CD4-positive, alpha-beta T cell (primary cell): ENCODE measurements at places on chromosomes 12 and 14.

DNA sequence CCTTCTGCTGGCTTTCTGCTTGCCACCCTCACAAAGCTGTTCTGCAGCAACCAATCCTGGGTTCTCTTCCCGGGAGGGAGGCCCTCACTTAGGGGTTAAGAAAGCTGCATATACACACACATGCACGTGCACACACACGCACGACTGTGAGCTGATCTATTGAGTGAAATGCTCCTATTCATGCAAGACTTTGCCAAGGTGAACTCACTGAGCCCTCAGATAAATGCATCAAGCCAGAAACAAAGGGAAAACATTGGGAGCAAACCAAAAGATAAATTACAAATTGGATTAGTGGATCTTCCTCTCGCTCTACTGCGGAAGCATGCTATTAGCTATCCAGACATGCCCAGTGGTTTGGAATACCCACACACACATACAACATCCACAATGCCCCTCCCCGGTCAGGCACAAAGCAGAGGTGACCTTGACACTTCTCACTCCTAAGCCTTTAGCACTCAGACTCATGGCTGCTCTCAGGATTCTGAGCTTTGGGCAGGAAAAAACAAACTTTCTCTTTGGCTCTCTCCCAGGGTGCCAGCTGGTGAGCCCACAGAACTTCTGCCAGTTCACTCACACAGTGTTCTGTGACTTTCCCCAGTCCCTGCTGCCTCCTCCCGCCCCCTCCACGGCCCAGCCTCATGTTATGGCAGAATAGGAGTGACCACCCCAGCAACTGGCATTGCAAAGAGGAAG, 320.0 kb downstream of the DPF3 start:
- no peak for DNase-seq

- DNase-seq, result no peak
These were observed 8.4 kb downstream of the NIN start for GRCh38 chr14:50822501-50823042.

DNA sequence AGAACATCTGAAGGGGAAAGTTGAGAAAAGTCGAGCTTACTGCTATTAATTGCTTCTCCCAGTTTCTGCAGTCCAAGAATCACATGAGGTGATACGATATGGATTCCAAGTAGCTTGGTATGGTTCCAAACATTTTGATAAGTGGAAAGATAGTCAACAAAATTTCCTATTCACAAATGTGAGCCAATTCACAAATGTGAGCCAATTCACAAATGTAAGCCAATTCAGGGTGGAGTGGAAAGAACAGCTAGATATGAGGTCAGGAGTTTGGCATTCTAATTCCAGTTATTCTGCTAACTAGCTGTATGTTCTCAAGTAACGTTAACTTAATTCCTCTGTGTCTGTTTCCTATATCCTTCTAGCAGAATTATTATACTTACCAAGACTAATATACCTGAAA, 37.6 kb upstream of the DHRS4 start:
- no peak for DNase-seq

DNA sequence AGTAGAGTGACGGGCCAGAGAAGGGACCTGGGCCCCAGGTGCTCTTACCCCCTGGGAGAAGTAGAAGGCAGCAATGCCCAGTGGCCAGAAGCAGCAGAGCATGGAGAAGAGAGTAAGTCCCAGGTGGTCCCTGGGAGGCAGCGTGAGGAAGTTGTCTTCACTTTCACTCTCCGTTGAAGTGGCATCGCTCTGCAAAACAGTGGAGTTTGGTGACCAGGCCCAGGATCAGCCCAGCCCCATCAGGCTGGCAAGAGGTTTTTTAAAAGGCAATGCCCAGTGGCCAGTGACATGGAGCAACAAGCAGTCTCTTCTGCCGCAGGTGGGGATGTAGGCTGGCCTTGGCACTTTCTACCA, 18.2 kb downstream of the SYNDIG1L start:
- DNase-seq, result no peak

GRCh38 chr12:19196959-19197630, 67.6 kb downstream of the PLEKHA5 start:
- no peak for DNase-seq

DNA sequence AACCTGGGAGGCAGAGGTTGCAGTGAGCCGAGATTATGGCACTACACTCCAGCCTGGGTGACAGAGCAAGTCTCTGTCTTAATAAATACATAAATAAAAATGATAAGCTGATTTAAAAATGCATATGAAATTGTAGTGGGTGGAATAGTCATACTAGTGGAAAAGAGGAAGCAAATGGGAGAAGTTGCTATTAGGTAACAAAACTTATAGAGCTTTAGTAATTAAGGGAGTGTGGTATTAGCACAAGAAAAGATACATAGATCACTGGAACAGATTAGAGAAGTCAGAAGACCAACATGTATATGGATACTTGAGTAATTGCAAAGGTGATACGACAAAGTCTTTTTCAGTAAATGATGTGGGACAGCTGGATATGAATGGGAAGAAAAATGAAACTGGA, 26.5 kb downstream of the TECPR2 start:
- DNase-seq, result no peak

DNA sequence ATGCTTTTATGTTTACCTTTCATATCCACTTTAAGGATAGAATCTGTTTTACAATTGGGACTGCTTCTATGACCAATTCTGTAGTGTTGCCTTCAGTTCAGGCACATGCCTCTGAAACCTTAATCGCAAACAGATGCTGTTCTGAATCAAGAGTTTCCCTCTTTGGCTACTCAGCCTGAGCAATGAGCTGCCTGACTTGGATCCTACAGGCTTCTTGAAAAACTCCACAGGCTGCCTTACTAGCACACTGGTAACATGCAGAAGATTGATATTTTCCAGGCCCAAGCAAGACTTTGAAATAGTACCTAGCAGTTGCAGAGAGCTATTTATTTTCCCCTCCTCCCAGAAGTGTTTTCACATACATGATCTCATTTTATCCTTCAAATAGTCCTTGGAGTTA, 34.8 kb upstream of the PMCH start:
- no peak for DNase-seq

GRCh38 chr14:101022121-101022520, 118.6 kb upstream of the RTL1 start:
- DNase-seq, result no peak

- no peak for DNase-seq
These were observed 280.3 kb downstream of the BCAT1 start for GRCh38 chr12:24668563-24668962.

DNA sequence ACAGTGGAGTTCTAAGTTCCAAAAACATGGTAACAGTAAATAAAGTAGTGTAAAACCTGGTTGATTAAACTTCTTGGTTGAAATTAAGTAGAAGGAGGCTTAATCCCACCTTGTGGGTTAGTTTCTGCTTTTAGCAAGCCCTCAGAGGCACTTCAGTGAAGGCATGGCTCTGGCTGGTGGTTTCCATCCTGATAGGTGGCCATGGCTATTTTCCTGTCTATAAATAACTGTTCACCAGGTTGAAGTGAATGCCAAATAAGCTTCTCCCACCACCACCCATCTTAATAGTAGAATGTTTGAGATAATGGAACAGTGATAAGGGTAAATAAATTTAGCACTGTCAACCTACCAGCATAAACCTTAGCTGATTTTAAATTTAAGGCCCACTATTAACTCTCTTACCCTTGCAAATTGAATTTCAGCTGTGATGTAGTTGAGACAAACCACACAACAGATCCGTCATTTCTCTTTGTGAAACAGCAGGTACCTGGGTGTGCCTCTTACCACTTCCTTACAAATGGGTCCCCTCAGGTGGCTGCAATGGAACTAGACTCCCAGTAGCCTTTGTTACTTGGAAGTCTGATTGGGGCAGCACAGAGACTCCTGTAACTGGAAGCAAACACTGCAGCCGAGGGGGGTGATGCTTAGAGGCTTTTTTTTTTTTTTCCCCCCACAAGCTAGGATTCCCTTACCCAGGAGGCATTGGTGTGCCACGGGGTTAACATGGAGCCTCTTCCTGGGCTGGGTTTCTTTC, 41.4 kb downstream of the DAAM1 start:
- DNase-seq, result no peak

GRCh38 chr14:105151838-105152793, 16.5 kb downstream of the JAG2 start:
- no peak for DNase-seq

DNA sequence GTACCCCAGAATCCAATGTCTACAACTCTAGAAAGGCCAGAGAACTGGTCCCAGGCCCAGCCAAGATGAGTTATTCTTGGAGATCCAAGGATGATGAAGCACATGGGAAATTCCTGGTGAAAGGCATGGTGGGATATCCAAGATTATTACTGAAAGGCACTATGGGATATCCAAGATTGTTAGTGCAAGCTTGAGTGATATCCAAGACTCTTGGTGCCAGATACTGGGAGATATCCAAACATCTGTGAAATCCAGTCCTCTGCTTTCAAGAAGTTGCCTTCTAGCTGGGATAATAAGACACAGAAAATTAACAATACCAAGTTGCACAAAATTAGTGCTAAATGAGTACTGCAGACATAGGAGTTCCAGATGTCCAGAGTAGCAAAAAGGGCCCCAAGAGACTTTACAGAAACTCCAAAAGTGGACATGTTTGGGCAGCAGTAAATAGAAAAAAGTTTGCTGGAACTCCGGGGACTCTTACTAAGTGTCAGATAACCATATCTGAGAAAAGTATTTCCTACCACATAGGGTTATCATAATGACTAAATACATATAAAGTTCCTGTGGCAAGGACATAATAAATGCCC, 34.6 kb downstream of the PHLDA1 start:
- DNase-seq, result no peak

- no peak for DNase-seq
These were observed 38.5 kb downstream of the CCDC92 start for GRCh38 chr12:123934016-123934620.

DNA sequence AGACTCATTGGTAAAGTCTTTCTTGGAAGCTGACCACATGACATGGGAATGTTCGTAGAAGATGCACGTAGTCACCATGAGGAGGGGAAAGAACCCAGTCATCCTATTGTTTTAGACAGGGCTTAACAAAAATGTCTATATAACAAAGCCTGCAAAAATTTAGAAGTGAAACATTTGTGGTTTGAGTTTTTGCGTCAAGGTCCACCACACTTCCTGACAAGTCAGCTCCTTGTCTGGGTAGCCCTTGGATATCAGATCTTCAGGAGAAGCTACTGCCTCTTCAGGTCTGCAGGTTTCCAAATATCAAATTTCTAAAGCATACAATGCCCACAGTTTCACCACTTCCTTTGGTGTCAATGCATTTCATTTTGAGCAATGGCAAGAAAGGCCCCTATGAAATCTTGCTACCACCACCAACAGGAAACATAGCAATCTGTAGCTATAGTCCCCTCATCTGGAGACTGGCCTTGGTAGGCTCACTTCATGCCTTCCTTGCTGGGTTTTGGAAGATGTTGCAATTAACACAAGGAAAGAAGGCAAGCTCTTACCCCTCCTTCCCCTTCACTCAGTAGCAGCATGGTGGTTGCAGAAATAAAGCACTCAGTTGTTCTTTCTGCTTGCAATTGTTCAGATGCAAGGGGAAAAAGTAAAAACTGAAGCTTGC, 235.2 kb downstream of the PCNX1 start:
- no peak for DNase-seq

- DNase-seq, result no peak
These were observed 163.0 kb upstream of the E2F7 start for GRCh38 chr12:77228376-77228775.

- DNase-seq, result no peak
These were observed 58.3 kb downstream of the NINJ2 start for GRCh38 chr12:604956-605355.
